ENCODE measurements at places on chromosomes 7 and 10.

DNA sequence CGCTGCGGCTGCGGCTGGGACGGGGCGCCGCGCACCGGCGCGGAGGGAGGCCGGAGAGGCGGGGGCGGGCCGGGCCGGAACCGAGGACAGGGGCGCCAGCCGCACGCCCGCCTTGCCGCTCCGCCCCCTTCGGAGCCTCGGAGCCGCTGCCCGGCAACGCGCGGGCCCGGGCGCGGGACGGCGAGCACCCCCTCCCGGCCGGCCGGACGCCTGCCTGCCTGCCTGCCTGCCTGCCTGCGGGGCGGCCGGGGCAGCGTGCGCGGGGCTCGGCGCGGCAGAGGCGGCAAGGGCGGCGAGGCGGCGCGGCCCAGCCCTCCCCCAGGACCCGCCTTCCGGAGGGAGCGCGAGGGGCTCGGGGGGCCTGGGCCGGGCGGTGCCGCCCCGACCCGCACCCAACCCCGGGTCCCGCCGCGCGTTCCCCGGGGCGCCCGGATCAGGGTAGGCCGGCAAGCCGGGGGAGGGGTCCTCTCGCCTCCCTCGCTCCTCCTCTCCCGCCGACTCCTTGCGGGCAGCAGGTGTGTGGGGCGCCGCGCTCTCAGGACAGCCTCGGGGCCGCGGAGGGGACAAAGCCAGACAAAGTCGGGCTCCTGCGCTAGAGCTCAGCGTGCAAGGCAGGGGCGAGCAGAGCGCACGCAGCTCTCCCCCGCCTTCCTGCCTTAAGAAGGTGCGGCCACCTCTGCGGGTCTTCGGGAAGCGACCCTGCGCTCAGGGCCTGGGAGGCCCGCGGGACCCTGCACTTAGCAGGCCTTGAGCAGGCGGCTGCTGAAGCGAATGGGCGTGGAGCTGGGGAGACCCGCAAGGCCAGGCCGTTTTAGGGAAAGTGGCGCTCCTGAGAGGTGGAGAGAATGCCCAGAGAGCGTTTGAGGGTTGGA, at the start of gene KIAA1549:
KIAA1549 (minus strand) TSS at position 58 of the 872 bp plus-strand sequence. CDS start 120 bp downstream, outside the sequence.
- DNase-seq: peak; percentile 83

DNA sequence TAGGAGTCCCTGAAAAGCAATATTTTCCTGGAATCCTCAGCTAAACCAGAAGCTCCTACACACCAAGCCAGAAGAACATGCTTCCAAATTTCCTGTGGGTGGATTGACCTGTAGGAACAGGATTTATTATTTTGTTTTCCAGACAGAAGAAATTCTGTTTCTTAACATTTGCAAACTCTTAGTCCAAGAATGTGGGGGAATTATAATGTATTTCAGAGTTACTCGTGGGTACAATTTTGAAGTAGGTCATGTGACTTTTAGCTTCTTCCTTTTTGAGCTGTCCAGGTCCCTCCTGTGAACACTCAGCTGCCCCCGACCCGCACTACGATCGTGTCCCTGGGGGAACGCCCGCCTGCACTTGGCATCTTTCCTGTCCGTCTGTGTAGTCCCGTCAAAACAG, 27.7 kb upstream of the VIPR2 start:
- DNase-seq: no peak

DNA sequence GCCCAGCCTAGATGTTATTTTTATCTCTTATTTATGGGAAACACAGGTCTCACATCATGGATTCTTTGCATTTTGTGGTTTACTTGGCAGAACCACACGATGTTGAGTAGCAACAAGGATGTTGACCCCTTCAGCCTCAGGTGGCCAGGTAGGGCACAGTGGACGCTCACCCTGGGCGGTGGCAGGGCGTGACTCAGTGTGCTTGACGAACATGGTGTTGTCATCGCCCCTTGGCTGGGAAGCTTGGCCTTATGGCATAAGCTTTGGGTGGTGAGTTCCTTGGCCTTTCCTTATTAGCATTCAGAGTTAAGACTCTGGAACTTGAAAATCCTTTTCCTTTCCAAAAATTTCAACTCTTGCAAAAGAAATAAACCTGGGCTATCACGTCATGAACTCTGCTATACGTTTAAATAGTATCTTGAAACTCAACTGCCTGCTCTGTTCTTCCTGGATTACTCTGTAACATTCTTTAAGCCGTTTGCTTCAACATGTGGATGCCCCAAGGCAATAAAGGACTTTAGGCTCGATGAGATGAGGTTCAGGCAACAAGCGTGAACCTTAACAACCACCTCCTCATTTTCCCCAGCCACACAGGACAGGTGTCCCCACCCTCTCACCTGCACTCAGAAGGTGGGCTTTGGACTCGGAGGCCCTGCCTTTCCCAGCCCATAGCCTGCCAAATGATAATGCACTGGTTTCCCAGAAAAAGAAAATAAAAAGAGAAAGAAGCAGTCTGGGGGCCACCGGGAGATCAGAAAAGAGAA, 22.5 kb upstream of the ECHDC3 start:
- DNase-seq: no peak

- no peak for DNase-seq
These were observed 16.3 kb downstream of the VWC2 start for GRCh38 chr7:49789736-49790135.

DNA sequence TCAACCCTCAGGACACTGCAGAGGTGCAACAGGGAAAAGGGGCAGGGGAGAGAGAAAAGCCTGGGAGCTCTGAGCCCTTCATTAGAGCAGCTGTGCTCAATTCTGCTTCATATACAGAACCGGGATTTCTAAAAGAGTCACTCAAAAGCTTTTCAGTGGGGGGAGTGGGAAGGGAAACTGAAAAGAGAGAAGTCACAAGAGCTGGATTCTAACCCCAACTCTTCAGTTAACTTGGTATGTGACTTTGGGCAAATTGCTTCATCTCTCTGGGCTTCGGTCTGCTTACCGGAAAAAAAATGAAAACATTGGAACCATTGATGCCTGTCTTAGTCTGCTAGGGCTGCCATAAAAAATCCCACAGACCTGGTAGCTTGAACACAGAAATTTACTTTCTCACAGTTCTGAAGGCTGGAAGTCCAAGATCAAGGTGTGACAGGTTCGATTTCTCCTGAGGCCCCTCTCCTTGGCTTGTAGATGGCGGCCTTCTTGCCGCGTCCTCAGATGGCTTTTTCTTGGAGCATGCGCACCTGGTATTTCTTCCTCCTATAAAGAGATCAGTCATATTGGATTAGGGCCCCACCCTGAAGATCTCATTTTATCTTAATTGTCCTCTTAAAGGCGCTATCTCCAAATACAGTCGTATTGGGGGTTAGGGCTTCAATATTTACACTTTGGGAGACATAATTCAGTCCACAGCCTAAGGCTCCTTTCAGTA, 118.3 kb upstream of the KMT2E start:
- no peak for DNase-seq

- DNase-seq: no peak
These were observed 1119.2 kb downstream of the CNTNAP2 start for GRCh38 chr7:147235645-147236382.

DNA sequence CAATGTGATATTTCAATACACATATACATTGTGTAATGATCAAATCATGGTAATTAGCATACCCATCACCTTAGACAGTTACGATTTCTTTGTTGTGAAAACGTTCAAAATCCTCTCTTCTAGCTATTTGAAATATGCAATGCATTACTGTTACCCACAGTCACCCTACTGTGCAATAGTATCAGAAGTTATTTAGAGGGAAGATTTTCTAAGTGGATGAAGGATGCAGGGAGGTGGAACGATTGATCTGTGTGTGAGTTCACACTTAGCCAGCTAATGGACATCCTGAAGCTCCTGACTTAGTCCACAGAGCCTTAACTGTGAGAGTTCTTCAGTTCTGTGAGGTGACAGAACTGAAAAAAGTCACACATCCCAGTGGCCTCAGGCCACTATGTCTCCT, 97.2 kb upstream of the LAMB4 start:
- DNase-seq: no peak

- no peak for DNase-seq
These were observed 276.9 kb downstream of the DNAJB6 start for GRCh38 chr7:157613575-157614322.

- DNase-seq: no peak
These were observed 66.8 kb downstream of the MKI67 start for GRCh38 chr10:128059266-128059981.

- no peak for DNase-seq
These were observed 47.3 kb upstream of the CPXM2 start for GRCh38 chr10:123938890-123939289.

- DNase-seq: no peak
These were observed 10.5 kb downstream of the ST8SIA6 start for GRCh38 chr10:17443707-17444387.

DNA sequence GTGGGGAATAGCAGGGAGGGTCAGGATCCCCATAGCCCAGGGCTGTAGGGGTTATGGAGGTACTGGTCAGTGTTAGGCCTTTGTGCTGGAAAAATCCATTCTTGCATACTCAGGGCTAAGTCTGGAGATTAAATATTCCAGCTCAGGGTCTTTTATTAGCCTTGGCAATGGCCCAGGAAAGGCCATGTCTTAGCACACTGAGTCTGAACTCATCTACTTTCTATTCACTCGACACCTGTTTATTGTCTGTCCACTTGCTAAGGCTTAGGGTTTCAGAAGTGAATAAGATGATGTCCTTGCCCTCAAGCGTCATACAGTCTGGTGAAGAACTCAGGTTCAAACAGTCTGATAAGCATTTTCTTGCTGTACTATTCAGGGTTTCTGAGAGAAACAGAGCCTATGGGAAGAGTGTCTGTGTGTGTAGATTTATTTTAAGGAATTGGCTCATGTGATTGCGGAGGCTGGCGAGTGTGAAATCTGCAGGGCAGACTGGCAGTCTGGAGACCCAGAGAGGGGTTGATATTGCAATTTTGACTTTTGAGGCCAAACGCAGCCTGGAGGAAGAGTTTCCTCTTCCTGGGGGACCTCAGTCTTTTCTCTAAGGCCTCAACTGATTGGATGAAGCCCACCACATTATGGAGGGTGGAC, 135.8 kb downstream of the RAMP3 start:
- DNase-seq: no peak

DNA sequence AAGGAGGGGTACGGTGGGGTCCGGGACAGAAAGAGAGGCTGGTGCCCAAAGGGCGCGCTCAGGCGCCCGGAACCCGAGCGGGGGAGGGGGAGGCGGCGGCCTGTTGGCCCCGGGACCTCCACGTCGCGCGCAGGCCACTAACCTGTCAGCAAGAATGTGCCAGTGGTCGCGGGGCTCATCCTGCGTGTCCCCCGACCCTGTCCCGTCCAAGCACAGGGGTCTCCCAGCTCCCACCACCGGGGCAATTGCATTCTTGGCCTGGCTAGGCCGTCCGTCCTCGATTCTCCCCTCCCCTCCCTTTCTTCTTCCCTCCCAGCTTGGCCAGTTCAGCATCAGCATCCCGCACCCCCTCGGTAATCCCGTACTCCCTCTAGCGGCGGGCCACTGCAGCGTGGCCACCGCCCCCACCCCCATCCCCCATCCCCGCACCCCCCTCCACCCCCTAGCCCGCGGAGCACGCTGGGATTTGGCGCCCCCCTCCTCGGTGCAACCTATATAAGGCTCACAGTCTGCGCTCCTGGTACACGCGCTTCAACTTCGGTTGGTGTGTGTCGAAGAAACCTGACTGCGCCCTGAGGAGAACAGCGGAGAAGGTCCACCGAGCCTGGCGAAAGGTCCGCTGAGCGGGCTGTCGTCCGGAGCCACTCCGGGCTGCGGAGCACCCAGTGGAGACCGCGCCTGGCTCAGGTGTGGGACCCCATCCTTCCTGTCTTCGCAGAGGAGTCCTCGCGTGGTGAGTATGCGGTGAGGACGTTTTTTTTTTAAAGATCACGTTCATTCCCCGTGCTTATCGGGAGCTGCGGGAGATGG, at the start of gene SGCE:
SGCE (minus strand) TSS at position 286 of the 810 bp plus-strand sequence; CDS start at position 251, 35 bp downstream.
- DNase-seq: peak; percentile 94

DNA sequence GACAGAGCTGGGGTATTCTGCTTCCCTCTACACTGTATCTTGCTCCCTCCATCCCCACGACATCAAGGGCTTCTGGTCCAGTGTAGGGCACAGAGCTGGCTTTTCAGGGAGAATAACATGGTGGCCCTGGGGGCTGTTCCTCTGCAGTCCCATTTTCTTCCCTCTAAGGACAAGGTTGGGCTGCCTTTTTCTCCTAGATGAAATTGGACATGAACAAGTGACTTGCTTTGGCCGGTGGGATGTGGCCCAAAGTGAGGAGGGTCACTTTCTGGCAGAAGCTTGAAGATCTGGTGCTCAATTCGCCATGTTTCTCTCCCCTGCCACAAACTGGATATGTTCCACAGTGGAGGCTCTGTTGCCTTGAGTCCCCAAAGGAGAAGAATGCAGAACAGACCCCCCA, 235.7 kb downstream of the EMX2 start:
- DNase-seq: no peak

GRCh38 chr7:38163671-38164070, 14.4 kb upstream of the STARD3NL start:
- DNase-seq: no peak

DNA sequence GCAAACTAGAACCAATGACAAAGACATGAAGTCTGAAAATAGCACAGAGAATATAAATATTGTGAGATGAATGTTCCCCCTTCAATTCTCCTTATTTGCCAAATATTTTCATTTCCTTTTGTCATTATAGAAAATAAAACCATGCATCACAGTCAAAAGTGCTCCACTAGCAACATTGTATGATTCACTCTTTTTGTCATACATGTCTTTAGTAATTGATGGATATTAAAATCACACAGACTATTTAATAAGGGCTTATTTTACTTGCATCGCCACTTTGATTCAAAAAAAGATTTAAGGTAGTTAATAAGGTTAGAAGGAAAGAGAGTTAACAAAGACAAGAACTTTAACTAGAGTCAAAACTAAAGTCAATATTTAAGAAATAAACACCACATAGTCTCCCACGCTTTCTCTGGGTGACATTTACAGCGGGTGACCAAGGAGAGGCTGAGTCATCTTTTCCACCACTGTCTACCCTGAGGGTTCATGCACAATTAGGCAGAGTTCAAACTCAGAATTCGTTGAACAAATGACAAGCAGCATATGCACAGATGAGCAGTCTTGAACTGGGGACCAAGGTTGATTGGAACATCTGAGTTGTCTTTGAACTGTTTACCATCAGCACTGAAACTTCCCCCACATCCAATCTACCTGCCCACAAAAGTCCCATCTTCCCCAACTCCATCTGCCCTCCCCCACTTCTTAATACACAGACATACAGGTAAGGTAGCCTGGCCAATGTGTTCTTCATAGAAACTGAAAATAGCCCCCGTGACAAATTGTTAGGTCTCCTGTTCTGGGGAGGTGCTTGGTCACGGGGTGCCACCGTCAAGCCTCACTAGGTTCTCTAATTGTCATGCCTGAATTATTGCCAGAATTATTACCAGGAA, 42.5 kb downstream of the C7orf25 start:
- DNase-seq: no peak

DNA sequence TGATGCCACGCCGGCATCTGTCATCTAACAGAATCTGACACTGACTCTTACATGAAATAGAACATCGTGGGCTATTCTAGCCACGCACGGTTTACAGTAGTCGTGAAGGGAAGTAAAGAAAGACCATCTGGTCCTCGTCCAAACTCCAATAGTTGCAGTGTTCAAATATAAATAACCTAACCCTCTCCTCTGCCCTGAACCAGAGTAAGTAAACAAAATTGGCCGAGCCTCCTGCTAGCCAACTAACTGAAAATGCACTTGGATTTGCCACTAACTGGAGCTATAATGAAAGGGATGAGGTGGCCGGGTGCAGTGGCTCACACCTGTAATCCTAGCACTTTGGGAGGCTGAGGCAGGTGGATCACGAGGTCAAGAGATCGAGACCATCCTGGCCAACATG, 29.5 kb upstream of the ZC3HAV1L start:
- DNase-seq: no peak

- no peak for DNase-seq
These were observed 1.9 kb downstream of the AGBL3 start for GRCh38 chr7:134988161-134988560.

Data from NCI-H146 (cell line).